ENCODE measurements at places on chromosomes 12 and 14.

DNA sequence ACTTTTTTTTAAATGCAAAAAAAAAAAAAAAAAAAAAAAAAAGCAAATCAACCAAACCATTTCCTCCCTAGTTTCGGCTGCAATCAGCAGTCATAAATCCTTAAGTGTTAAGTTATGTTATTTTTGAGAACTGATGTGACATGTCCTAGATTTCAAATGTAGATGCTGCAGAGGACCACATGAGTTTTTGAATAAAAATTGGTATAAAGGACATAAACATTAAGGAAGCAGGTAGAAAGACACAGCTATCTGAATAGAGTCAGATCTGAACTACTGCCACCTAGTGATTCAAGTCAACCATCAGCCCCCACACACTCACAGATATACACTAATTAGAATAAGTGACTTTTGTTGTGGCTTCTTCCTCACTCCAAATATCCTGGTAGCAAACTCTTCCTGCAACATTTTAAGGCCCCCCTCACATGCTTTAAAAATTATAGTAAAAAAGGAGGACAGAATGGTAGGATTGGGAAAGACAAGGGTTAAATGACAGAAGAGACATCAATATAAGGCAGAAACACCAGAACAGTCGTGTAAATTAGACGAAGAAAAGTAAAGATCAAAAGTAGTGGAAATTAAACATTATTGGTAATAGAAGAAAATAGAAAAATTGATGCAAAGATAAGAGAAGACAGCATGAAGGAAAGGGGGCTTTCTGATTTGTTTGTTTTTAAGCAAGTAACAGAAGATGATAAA is 394.5 kb upstream of the ATP2B1 start:
- DNase-seq, result peak; percentile 13

- no peak for DNase-seq
Measured at GRCh38 chr12:21655591-21655990, 2.1 kb downstream of the LDHB start.

- DNase-seq, result no peak
Measured at GRCh38 chr12:68532204-68532886, 78.4 kb upstream of the RAP1B start.

DNA sequence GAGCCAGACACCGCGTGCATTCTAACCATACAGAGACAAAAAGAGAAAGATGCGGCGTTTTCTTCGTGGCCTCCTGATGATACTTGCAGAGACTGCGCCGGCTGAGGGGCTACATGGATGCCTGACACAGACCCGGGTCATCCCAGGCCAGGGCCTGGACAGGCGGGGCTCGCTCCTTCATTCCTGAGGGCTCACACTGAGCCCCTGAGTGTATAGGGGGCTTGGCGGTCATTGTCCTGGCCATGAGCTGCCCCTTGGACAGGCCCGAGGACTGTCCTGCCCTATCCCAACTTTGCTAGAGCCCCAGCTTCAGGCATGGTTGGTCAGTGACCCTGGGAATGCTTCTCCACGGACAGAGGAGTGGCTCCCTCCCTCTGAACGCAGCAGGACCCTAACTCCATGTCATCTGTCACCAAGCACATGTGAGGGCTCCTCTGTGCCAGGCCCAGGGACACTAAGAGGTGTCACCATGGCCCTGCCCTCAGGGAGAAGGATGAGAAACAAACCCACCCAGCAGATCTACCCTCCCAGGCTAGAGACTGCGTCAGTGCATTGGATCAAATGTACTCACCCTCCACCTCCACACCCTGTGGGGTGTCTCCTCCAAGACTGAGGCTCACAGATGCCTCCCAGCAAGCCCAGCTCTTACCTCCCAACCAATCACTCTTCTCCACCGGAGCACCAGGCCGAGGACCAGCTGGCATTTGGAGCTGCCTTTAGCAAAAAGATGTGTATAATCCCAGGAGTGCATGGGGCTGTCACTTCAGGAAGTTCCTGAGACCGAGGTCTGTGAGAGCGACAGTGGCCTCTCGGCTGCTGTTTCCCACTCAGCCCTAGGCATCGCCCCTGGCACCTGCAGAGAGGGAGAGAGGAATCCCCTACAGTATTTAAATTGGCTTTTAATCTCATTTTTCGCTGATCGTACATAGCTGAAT is 102.7 kb downstream of the DICER1 start:
- no peak for DNase-seq

DNA sequence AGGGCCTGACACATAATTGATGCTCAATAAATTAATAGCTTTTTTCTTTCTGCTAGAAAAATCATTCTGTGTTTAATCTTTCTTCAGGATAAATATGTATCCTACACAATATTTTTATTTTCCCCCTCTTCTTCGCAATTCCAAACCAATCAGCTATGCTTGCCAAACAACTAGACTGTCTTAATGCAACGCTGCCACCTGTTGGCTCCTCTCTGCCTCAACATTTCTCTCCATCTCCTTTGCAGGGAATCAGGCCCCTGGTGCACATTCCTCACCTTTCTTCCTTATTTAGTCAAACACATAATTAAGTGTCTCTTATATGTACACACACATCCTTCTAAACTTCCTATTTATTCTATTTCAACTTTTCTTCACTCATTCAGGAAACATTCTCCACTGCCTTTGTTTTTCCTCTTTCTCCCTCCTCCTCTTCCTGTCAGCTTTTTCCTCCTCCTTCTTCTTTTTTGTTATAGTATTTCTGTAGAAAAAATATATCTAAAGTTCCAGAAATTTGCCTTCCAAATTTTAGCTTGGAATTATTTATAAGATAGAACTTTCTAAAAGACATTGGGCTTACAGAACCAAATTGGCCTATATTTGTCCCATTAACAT is 406.0 kb downstream of the PRKD1 start:
- peak; percentile 15 for DNase-seq

DNA sequence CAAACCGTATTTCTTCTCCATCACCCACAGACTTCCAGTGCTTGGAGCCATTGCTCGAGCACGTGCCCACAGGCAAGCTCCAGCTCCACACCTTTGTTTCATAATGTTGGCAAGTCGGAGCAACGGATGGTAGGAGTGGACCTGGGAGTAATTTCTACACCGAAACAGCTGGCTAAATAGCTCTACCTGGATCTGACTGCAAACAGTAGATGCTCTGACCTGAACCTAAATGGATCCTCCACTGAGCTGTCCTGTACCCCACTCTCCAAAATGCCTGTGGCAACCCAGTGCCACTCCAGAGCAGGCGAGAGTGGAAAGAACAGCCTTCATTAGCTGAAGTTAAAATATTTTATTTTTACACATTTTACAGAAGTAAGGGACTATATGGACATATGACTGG is 108.7 kb downstream of the BMP4 start:
- no peak for DNase-seq

DNA sequence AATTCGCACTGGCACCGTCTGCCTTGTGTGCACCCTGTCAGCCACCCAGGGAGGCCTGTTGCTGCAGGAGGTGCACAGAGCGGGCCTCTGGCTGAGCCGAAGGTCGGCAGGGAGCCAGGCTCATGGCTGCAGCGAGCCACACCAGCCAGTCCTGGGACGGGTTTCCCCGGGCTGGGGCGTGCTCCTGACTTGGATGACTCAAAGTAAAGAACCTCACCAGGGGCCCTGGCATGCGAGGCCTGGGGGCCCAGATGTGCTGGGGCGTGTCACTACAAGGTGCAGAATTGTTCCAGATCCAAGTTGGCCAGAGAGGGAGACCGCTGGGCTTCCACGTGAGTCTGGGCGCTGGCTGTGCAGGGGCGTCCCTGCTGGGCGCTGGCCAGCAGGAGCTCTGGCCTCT is 34.5 kb downstream of the FBRSL1 start:
- no peak for DNase-seq

DNA sequence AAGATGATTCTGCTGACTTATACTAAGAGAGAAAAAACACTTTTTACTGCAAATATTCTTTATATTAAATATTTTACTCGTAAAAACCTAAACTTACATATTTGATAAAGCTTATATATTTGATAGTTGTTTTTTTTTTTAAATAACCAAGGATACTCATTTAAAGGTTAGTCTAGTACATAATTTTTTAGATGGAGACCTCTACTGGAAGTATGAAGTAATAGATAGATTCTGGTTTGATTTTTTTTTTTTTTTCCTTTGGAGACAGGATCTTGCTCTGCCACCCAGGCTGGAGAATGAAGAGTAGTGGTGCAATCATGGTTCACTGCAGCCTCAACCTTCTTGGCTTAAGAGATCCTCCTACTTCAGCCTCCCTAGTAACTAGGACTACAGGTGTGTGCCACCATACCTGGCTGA is 16.4 kb downstream of the ARID2 start:
- no peak for DNase-seq

DNA sequence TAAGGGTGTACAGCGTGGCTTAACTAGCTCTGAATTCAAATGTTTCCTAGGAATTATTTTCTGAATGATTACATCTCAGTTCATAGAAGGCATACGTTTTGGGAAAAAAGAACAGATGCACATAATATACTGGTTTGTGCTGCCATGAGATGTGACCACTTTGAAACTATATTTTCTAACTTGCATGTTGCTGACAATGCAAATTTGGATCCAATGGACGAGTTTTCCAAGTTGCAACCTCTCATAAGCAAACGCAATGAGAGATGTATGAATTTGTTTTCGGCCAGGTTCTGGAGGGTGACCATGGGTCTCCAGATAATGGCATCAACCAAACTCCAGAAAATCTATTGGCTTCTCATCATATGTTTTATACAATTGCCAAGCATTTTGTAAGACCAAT is 1445.4 kb downstream of the AACS start:
- DNase-seq, result no peak

DNA sequence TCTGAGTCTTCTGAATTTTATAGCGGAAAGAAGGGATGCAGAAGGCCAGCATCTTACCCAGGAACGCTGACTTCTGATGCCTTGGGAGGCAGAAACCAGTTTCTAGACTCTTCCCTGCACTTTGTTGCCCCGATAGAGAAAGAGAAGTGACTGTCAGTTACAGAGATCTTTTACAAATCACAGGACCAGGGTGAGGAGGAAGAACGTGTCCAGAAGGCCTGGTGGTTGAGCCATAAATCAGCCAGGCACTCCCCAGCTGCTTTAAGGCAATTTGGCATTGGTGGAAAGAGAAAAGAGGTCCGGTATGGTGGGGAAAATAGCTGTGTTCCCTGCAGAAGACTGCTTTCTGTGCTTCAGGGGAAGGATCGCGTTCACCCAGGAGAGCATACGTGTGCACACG is 88.7 kb upstream of the KCNA1 start:
- DNase-seq, result no peak

DNA sequence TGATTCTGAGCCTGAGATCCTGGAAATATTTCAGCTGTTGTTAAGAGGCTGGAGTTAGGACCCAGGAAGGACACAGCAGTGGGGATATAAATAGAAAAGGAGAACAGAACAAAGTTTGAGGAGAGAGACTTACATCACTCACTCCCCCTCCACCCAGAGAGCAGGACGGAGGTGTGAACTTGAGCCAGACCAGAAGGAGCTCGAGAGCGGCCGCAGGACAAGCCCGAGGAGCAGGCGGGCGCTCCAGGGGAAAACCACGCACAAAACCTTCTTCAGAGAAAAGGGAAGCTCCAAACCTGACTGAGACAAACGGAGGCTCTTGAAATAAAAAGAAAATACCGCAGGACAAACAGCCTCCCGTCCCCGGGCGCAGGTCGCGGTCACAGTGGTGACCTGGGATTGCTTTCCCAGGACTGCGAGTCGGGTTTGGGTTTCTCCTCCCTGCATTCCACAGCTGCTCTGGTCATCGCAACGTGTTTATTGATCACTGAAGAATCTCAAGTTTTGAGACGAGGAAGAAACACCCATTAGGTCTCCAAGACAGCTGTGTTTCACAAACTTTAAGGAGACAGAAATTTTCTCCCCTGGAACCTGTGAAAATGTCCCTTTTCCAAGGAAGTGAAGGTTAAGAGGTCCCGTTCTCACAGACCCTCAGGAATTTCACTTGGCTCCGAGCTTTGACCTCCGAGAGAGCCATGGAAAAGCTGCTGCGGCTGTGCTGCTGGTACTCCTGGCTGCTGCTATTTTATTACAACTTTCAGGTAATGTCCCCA is at the start of gene ADGRD1:
ADGRD1 (plus strand) TSS at position 137 of the 773 bp plus-strand sequence; CDS start at position 696, 559 bp downstream.
- no peak for DNase-seq

DNA sequence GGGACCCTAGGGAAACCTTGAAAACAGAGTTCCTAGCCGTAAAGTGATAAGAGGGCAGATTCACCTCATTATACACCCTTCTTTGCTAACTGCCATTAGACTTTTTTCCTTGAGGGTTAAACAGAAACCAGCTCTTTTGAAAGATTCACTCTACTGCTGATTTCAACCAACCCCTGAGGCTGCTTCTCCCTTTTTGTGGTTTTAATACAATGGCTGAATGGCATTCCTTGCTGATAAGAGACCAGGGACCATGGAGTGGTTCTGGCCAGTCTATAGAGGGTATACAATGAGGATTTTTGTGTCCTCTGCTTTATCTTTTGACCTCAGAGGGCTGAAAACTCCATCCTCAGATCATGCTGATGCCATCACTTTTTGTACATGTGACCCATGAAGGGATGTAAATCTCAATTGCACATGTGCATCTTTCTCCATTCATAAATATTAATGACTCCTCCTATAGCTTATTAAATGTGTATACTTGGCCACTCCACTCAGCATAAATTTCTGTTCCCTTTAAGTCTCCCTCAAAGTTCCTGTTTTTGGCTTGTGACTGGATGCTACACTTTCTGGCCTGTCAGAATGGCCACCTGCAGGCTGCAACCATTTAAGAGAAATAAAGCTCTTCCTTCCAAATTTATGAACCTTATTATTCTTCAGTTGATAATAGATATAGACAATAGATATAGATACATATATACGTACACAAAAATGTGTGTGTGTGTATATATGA is 233.8 kb upstream of the SEL1L start:
- no peak for DNase-seq

GRCh38 chr14:96730386-96730785 is 66.8 kb upstream of the VRK1 start:
- no peak for DNase-seq

DNA sequence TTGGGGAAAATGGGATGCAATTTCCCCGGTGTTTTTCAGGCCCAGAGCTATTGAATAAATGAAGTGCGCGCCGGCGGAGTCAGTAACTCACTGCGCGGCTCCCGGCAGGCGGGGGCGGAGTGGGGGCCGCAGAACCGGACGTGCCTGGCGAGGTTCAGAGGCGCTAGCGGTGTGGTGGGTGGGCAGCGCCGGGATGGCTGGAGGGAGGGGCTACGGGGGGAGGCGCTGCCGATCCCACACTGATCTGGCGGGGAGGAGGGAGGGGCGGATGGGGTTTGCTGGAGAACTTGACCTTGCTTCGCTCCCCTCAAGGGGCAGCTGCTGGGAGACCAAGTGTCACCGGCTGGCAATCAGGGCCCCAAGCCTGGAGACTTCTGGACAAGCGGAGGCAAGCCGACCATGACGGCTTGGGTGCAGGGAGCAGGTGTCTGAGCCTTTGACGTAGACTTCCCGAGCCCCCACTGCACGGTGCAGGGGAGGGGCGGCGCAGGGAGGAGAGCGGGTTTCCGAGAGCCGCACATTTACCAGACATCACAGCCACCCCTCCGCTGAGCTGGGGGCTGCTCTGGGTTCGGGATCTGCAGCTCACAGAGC is 174.1 kb upstream of the RTL1 start:
- DNase-seq, result no peak

All from activated CD4-positive, alpha-beta T cell treated with anti-CD3 and anti-CD28 coated beads for 48 hours (primary cell).